ENCODE measurements at places on chromosomes 7 and 10. TPM values are rescaled to one million over a fixed set of nuclear protein-coding genes. Genes with fewer than 3 reads are reported as not detected.

CACUL1 gene
- total RNA-seq: 26.1 TPM

ANKIB1 gene
- 34.1 TPM for total RNA-seq

FAM237B gene
- not detected for total RNA-seq

CACNA2D1 gene
- not detected for total RNA-seq

NKX6-2 gene
- total RNA-seq: not detected

VPS37D gene
- 0.87 TPM for total RNA-seq

SPDYE3 gene
- total RNA-seq: not detected

CALCR gene
- total RNA-seq: not detected

AGFG2 gene
- 45.8 TPM for total RNA-seq

PPP1R17 gene
- total RNA-seq: not detected

EPHA1 gene
- total RNA-seq: 2.4 TPM

MXI1 gene
- total RNA-seq: 47.9 TPM

FANK1 gene
- total RNA-seq: 0.58 TPM

All from activated CD8-positive, alpha-beta T cell treated with anti-CD3 and anti-CD28 coated beads for 36 hours (primary cell).